Stimulated activated CD8-positive, alpha-beta memory T cell treated with anti-CD3 and anti-CD28 coated beads, Interleukin-15, amount 100 ng/mL, for 24 hours (primary cell): ENCODE measurements at places on chromosomes 11 and 22.

DNA sequence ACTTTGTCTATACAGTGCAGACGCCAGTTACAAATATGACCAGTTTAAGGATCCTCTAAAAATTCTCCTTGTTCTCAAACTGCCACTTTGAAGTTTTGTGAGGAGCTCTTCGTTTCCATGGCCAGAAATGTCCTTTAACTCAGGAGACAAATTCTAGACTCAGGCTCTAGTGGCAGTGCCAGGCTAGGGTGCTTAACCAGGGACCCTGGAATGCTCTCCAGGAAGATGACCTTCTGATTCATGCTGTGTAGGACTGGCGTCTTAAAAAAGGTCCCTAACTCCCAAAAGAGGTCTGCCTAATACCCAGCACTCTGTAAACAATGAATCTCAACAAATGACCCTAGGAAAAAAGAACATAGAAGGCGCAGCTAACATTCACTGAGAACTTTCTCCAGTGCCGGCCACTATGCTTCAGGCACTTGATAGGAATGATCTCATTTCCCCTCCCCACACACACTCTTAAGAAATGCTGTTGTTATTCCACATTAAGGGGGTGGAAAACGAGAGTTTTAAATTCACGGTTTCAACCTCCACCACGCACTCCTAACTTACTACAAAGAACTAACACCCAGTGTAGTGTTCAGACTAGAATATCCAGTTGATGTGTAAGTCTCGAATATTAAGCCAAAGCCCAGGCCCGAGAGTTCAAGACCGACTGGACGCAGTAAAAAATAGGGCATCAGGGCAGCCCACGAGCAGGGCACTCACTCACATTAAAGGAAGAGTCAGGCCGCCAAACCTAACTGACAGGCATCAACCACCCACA lies 747 bp downstream of the NXF1 start:
- DNase-seq, result no peak

GRCh38 chr22:44740307-44740706 lies 12.1 kb upstream of the ARHGAP8 start:
- DNase-seq, result no peak

GRCh38 chr22:39942439-39943230 lies 17.6 kb upstream of the TMA7B start:
- no peak for DNase-seq

DNA sequence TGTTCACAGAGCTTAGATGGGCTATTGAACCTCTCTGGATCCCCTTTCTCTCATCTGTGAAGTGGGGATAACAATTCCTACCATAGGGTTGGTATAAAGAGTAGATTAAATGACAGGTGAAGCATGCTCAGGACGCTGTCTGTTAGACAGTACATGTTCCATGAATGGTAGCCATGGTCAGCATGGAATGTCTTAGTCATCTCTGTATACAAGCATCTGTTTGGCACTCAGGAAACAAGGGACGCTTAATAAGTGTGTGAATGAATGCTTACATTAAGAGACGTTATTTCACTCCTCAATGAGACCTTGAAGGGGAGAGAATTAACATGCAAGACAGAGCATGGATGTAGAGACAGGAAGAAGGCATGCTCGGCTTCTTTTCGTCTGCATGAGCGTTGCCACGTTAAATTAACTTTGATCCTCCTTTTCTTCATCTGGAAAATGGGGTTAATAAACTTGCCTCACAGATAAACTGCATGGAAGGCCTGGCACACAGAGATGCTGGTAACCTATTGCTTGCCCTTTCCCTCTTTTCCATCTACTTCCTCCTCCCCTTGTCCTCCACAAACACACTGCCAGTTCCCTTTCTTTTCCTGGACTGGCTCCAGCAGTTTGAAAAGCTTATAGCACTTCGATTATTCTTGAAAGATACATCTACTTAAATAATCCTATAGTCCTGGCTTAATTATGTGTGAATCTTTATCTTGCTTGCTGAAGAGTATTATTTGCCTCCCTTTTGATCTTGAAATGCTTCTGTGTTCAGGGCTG lies 267.2 kb upstream of the MTNR1B start:
- no peak for DNase-seq

GRCh38 chr11:44327730-44328129 lies 17.8 kb upstream of the ALX4 start:
- no peak for DNase-seq
